ENCODE measurements at places on chromosomes 7 and 10.

DNA sequence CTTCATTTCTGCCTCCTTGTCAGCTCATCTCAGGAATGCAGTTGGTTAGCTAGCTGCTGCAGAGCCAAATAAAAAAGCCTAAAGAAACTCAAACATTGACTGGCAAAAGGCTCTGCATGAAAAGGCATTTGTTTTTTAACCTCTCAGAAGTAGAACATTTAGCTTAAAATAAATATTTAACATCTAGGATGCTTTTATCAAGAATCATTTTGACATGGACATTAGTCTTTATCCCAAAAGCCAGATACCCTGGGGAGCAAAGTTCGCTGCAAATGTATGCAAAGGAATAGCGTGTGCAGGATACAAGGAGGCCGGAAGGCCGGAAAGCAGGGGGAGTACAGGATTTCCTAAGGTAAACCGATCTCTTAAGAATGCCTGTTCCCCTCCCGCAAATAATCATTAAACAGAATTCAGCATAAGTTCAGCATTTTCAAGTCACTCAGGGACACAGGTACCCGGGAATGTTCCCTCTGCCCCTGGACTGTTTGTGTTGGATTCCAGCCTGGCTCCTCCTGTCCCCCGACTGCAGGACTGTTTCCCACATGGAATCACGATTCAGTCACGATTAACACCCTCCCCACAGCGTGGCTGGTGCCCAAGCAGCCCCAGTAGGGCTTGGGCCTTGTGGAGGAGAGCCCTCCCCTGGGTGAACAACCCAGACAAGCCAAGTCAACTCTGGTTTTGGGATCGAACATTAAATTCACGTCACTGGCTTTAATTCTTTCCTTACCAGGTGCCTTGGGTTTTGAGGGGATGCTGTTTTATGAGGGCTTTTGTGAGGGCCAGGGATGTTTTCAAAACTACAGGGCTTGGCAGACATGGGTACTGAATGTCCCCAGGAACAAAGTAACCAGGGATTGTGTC is 97.8 kb downstream of the HIPK2 start:
- DNase-seq, result no peak

DNA sequence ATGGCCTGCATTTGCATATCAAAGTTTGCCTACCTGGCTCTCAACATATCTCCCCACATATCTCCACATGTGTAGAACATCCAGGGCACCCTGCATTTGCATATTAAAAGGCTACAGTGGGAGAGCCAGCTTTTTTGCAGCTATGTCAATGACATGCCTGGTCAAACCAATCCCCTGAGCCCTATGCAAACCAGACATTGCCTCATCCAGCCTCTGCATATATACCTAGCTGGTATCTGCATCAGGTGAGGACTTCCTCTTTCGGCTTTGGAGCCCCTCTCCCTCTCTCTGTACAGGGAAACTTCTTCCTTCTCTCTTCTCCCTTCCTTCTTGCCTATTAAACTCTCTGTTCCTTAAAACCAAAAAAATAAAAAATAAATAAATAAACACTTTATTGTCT is 142.7 kb upstream of the STEAP4 start:
- DNase-seq, result no peak

- DNase-seq, result no peak
These were observed 15.3 kb downstream of the ECHDC3 start for GRCh38 chr10:11757454-11757820.

- DNase-seq, result no peak
These were observed 321.2 kb downstream of the FRMD4A start for GRCh38 chr10:14009371-14010100.

Measured in GM23338 (cell line).